Activated CD4-positive, alpha-beta T cell treated with anti-CD3 and anti-CD28 coated beads, Interleukin-2, amount 10 ng/mL, durations not matched to agents 7 days and 5 days (primary cell): ENCODE measurements at places on chromosomes 3 and 15.

GRCh38 chr3:8619548-8619947 lies 25.1 kb downstream of the SSUH2 start:
- no peak for DNase-seq

DNA sequence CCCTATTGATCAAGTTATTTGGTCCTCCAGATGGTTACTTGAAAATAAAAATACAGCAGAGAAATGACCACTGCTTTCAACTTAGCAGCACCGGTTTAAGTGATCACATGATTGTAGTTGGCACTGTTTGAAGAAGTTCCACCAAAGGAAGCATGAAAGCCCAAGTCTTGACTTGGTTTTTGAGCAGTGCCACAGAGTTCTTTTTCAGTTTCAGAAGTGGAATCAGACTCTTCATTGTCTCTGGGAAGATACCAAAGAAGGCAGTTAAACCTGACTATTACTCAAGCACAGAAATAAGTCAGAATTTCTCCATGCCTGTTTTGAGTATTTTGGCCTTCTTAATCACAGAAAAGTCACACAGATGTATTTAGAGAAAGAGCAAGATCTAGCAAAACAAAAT lies 66.7 kb downstream of the BBX start:
- no peak for DNase-seq

DNA sequence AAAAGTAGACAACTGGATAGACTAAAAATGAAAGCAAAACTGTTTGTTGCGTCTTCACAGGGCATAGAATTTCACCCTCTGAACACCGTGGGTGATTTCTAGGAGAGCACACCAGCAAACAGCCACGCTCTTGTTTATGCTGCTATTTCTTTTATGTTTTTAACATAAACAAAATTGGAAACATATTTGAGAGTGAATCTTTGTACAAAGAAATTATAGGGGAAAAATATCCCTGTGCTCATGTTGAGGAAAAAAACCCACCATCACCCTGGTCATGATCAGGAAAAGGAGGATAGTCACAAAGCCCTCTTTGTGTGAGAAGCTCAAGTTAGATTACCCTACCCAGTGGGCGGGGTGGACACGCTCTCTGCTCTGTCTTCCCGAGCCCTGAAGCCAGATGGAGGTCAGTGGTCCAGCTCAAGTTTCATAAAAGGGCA lies 313.3 kb downstream of the SATB1 start:
- peak; percentile 24 for DNase-seq

- no peak for DNase-seq
Observed at GRCh38 chr15:74174219-74174957, 878 bp downstream of the ISLR start.

- DNase-seq: peak; percentile 30
Observed at GRCh38 chr3:56753206-56753820, 48.4 kb downstream of the ARHGEF3 start.

DNA sequence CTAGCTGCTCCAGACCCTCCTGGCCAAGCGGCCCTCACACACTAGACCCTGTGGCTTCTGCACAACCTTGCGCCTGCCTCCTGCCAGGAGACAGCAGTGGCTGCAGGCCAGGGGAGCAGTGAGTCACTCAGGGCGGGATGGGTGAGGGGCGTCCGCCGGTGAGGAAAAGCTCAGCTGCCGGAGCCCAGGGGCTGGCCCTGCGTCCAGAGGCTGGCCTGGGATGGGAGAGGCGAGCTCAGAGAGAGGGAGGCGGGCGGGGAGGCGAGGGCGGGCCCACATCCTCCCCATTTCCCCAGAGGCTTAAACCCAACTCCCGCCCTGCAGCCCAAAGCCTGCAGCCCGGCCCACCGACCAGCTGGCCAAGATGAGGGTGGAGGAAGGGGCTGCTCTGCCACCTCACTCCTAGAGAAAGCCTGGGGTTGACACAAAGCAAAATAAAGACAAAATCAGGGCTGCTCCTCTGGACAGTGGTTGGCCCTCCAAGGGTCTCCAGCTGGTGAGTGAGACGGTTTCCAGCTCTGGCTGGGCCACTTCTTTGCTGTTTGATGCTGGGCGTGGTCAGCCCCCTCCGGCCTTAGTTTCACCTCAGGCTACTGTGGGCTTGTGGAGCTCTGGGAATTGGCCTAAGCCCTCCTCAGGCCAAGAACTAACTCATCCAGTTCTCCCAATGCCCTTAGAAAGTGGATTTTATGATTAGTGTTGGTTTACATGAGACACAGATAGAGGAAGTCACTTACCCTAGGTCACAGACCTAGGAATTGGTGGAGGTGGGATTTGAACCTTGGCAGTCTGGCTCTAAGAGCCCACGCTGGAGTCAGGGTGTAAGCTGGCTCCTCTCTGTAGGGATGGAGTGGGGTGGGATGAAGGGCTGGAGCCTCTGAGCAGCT lies 50.6 kb downstream of the IQSEC1 start:
- DNase-seq: no peak
